ENCODE measurements at places on chromosomes 4 and X.

DNA sequence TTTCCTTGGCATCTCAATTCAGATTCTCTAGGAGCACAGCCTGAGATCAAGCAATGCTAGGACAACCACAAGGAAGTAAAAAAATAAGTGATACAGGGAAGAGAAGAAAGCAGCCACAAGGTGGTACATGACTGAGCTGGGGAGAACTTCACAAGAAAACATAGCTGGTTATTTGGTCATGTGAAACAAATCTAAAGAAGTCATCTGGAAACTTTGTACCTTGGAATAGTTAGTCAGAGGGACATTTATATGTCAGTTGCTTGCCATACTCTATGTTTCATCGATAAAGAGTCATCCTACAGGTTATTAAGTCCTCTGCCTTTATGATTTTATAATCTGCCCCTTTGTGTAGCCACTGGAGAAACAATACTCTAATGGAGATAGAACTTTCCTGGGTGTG, 575.1 kb downstream of the IL15 start:
- DNase-seq: peak; percentile 17

DNA sequence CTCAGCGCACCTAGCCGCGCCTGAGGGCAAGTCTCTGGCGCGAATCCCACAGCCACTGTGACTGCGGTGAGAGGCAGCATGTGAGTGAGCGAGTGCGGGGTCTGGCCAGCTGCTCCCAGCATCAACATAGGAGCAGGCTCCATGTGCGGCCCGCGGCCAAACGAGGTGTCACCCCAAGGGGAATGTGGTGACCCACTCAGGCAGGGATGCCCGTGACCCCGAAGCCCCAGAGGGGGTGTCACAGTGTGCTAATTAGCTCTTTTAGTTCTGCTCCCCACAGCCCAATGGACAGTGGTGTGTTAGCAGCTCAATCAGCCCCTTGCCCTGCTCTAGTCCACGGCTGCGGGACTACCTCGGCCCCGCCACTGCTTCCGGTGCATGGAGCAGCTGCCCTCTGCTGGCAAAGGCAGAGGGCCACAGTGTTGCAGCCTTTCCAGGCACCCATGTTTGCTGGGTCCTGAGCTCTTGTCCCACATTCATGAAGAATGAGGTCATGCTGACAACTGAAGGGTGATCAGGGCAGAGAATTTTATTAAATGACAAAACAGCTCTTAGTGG, 61.4 kb downstream of the AGA start:
- no peak for DNase-seq

GRCh38 chr4:113844369-113844768, 82.8 kb upstream of the CAMK2D start:
- no peak for DNase-seq

DNA sequence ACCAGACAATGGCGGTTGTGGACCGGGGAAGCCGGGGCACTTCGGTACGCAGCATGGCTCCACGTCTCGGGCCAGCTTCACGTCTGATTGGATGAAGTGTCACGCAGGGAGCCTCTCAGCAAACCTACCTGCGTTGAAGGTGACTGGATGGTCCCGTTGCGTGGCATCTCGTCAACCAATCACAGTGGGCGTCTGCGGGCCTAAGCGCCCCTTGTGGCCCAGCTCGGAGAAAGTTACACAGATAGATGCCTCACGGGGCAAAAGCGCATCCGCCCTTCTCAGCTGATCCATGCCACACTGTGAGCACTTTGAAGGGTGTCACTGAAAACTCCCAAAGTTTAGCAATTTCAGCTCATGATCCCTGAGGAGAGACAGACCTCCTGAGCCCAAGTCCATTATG, at the start of gene H2BW1:
H2BW1 (minus strand) TSS at position 103 of the 400 bp plus-strand sequence. CDS start 132 bp downstream, outside the sequence.
- no peak for DNase-seq

GRCh38 chr4:105191621-105192210, 45.0 kb downstream of the TET2 start:
- DNase-seq: peak; percentile 57

GRCh38 chr4:108527723-108528122, 92.7 kb upstream of the RPL34 start:
- DNase-seq: no peak

DNA sequence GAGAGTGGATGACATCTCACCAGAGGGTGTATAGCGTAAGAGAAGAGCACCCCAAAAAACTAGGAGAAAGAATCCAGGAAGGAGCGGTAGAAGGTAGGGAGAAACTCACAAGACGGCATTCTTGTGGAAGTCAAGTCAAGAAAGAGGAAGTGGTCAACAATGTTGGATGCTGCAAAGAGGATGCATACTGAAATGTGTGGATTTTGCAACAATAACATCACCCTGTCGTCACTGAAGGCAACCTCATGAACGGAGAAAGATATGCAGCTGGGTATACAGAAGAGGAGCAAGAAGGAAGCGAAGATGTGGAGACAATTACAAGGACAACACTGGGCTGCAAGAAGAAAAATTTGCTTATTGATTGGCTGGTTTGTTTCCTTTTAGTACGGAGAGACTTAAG, 11.4 kb upstream of the TAPT1 start:
- DNase-seq: peak; percentile 50

DNA sequence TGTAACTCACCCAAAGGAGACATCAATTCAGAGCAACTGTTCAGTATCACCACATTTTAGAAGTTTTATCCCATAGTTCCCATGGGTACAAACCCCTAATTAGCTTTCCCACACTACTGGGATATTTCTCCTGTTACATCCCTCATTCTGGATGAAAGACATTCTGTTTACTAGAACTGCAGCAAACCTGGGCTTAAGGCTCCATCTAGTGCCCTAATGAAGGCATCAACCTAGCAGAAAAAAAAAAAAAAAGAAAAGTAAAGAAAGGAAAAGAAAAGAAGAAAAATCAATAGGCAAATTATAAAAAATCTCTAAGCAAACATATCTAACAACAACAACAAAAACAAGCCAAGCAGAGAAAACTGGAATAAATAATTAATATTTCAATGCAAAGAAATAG, 133.7 kb upstream of the CPXCR1 start:
- peak; percentile 49 for DNase-seq
